ENCODE measurements at places on chromosomes 12 and 14.

- DNase-seq: no peak
Observed at GRCh38 chr14:104592292-104592672, 12.3 kb downstream of the TMEM179 start.

- no peak for DNase-seq
Observed at GRCh38 chr14:63510538-63510937, 32.6 kb downstream of the PPP2R5E start.

DNA sequence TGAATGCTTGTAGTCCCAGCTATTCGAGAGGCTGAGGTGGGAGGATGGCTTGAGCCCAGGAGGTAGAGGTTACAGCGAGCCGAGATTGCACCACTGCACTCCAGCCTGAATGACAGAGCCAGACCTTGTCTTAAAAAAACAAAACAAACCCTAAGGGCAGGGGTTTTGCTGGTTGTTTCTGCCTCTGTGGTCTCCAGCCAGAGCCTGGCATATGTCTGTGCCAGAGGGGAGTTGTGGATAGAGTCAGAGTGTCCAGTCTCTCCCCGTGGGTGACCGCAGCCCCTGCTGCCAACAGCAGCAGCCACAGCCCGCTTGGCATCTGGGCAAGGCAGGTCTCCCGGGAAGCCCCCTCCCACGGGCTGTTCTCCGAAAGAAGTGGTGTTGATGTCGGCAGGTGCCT lies 37.6 kb downstream of the MVK start:
- no peak for DNase-seq

GRCh38 chr12:109444259-109444658 lies 32.8 kb downstream of the KCTD10 start:
- DNase-seq: no peak

DNA sequence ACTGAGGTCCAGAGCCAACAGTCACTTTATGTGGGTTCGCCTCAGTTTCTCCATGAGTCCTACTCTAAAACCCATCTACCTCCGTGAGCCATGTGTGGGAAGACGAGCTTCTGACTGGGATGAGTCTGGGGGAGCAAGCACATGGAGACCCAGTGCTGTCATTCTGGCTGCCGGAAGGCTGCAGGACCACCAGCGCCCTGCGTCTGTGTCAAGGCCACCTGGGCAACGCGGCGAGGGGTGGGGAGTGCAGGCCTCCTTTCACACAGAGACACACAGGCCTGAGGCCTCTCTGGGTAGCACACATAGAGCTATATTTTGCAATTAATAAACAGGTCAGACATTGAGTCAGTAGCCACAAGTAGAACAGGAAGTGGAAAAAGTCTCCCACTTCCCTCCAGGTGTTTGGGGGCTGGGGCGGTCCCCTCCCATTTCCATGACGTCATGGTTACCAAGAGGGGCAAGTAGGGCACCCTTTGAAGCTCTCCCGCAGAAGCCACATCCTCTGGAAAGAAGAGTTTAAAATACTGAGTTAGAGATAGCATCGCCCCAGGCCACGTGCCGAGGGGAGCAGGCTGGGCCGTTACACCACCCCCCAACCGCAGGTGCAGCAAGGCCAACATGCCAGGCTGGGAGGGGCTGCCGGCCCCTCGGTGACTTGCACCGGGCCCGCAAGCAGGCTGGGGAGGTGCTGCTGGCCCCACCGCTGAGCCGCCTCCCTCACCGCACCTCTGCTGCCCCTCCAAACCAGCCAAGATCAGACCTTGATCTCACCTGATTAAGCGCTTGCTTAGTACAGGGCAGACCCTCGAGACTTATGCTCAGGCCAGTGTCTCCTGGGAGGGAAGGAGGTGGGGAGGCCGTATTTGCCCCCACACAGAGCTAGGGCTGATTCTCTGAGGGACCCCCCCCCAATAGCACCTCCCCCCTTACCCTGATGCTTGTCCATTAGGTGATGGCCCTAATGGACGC lies 32.7 kb downstream of the DAD1 start:
- peak; percentile 89 for DNase-seq

DNA sequence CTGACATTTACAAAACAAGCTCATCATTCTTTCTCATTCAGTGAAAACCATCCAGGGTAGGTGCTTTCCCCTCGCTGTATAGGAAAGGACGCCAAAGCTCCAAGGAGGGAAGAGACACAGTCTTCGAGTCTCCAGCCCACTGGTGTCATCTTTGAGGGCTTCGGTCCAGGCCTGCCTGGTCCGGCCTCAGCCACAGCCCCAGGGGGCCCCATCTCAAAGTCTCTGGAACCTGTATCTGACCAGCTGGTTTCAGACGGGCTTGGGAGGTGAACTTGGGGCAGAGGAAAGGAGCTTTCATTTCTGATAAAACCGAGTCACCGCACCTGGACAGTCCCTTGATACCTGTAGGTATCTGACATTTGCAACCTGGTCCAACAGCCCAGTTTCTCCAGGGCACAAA lies 229.5 kb upstream of the RTL1 start:
- no peak for DNase-seq

DNA sequence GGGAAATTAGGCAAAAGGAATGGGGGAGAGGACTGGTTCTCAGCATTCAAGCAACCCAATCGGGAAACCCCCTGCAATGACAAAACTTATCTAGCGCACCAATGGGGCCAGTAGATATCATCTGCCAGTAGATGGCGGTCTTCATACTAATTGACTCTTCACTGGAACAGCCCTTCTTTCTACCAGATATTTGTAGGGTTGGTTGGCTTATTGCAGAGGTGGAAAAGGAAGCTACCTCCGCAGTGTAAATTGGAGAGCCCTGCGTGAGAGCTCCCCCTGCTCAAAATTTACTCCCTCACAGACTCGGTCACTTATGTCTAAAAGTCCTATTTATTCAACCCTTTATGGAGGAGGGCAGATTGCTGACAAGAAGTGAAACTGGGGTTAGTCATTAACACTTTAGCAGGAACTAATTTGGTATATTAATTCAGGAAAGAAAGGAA lies 166.1 kb upstream of the CCND2 start:
- peak; percentile 29 for DNase-seq

DNA sequence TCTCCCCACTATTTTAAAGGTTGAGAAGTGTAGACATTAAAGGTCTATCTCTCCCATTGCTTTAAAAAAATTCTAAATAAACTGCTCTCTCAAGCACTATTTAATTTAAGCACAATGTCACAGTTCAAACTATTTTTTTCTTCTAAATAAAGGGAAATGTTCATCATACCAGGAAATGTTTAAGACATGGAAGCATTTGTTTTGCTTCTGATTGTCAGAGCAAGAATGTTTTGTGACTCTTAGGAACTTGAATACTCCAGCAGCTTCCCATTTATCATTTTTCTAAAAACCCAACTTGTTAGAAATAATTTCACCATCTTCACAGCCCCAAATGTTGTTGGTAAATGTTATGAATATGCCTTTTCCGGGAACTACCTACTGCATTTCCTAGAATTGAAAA lies 121.8 kb upstream of the NTF3 start:
- no peak for DNase-seq

- no peak for DNase-seq
Observed at GRCh38 chr12:116779597-116779996, 41.5 kb downstream of the RNFT2 start.

DNA sequence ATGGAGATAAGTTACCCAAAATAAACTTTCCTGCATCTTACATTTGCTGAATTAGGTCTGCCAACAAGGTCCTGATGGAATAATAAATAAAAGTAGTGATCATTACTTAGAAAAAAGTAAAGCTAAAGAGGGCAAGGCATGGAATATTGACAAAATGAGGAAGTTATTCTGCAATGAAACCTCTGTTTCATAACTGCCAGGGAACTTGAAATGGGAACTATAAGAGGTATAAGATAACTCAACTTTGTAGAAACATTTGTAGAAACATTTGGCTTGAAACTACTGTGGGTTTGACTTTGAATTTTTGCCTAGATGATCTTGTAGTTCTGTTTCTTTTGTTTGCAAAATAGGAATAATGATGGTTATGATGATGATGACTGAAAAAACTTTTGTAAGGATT lies 18.7 kb upstream of the YBX3 start:
- DNase-seq: no peak

GRCh38 chr12:51421266-51421884 lies 3.3 kb upstream of the SLC4A8 start:
- DNase-seq: no peak

- no peak for DNase-seq
Observed at GRCh38 chr12:65384240-65384639, 105.8 kb downstream of the MSRB3 start.

GRCh38 chr14:97224016-97224415 lies 426.8 kb downstream of the VRK1 start:
- no peak for DNase-seq

DNA sequence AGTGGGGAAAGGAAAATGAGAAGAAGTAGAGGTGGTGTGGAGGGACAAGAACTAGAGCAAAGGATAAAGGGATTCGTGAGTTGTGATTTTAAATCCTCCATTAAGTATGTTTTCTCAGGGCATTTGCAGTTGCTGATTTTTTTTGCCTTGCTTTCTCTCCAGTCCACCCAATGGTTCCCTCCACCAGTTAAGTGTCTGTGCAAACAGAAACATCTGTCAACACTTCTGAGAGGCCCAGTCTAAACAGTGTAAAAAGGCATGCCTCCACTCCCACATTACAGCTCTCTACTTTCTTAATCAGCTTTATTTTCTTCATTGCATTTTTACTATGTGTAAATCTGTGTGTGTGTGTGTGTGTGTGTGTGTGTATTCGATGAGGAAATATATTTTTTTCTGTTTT lies 141.2 kb downstream of the PPFIA2 start:
- no peak for DNase-seq

- DNase-seq: no peak
Observed at GRCh38 chr12:30930641-30931040, 4.1 kb downstream of the TSPAN11 start.

- no peak for DNase-seq
Observed at GRCh38 chr12:88235183-88235833, 93.2 kb downstream of the TMTC3 start.

DNA sequence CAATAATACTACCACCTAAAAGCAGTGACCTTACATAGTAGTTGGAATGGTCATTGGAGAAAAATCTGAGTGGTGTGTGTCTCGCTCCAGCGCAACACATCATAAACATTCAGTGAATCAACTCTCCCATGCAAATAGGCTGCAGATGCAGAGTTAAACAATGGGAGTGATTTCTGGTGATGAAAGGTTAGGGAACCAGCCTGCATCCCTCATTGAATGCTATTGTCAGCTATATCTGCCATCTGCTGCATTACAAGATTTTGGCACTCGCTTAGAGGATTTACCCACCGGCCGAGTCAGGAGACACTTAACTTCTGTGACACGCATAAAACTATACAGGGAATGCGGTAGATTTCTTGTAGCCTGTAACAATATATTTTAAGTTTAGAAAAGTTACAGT lies 900.9 kb downstream of the FLRT2 start:
- DNase-seq: no peak

DNA sequence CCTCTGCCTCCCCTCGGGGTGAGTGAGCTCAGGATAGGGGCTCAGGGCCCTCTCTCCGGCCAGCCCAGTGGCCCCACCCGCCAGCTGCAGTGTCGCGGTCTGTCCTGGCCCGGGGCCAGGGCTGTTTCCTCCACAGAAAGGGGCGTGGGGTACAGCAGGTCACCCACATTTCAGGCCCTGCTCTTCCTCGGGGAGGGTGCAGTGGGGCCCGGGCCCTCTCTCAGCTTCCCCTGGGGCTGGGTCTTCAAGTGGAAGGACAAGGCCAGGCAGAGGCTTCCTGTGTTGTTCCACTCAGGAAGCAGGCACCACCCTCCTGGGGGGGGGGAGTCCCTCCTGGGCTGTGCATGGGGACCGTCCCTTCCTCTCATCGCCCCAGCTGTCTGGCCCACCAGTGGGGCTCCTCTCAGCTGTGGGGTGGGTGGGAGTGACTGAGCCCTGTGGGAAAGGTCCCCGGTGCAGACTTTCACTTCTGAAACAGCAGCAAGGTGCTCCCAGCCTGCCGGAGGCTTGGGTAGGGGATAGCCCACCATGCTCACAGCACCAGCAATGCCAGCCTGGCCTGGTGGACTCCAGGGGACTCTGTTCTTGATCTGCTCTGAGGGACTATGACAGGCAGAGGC lies 3.7 kb downstream of the GPR132 start:
- peak; percentile 25 for DNase-seq

DNA sequence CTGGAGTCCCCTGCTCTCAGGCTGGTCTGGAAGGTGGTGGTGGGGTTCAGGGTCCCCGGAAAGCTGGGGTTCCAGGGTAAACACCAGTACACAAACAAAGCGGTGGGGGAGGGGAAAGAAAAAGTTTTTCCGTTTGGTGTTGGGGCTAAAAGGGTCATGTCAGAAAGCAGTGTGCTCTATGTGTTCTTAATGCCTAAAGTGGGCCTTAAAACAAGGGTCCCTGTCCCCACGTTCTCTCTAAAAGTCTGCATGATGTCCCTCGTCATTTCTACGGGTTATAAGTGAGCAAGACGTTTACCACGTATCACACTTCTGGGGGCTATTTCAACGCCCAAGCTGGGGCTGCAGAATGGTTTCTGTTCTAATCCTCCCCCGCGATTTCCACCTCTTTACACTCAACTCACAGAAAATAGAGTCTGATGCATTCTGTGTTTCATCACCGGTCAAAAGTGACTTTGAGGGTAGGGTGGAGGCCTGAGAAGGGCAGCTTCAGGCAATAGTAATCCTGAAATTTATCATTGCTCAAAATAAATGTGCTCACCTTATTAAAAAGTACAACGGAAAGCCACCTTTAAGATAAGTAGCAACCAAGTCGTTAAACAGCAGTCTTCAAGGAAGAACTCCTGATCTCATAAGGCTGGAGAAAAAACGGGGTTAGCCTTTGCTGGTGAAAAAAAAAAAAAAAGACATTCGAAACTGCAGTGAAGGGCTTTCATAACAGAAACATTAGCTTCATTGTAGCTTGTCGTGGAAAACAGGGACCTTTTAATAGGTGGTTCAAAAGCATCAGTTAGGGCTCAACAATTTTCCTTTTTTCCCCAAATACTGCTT lies 63.9 kb upstream of the PTGR2 start:
- DNase-seq: no peak

GRCh38 chr12:72602581-72602980 lies 330.4 kb downstream of the TRHDE start:
- DNase-seq: no peak

DNA sequence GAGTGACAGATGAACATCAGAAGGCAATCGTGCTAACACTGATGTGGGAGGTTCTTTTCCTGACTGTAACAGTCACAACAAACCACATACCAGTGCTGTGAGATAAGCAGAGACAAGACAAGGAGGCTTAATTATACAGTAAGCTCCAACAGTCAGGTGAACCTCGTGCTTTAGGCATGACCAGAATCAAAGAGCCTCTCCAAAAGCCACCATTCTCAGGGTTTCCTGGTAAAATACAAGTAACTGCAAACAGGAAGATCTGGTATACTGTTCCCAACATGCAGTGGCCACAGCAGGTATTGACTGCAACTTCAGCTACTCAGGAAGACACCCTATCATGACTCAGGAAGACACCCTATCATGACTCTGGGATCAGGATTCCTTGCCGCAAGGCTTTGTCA lies 47.3 kb upstream of the GTF2A1 start:
- no peak for DNase-seq

- no peak for DNase-seq
Observed at GRCh38 chr12:84644908-84645307, 267.7 kb downstream of the SLC6A15 start.
